ENCODE measurements at places on chromosomes 4 and X.

DNA sequence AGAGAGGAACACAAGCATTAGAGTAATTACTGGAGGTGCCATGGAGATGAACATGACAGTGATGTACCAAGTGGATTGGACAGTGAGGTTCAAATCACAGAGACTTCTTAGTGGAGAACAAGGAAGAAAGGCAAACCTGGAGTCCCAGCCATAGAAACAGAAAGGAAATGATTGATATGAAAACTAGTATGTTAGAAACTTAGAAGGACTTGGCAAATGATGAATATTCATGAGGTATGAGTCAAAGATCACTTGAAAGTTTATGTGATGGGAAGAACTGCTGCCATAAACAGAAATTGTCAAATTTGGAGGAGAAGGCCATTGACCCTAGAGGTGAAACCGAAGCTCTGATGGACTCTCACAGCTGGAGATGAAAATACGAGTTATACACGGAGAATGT is 88.2 kb downstream of the PHOX2B start:
- no peak for DNase-seq

DNA sequence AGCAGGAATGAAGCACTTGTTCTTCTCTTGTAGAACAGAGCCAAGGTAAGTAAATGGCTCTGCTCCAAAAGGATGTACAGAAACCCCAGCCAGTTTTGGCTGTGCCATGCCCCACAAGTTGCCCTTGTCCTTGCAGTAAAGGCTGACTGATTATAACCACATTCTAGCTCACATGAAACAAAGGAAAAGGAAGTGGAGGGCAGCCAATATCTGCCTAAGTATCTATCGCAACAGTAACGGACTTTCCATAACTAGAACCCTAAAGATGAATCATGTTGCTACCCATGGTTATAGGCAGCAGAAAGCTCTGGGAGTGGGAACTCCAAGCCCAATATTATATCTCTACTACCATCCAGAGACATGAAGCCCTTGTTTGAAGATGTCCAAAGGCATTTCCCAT is 95.7 kb downstream of the COMMD8 start:
- DNase-seq: no peak

DNA sequence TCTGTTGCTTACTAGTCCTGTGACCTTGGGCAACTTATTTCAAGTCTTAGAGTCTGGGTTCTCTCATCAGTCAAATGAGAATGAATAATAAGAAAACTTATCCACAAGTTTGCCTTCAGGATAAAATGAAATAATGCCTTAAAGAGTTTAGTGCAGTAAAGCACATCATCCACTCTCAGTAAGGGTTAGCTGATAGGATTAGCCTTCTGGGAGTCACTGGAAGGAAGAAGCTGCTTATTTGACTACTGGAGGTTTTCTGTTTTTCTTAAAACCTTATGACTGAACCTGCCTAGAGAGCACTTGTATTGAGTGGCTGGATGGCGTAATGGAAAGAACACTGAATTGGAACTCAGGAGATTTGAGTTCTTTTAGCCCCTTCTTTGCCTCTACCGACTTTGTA is 1.8 kb downstream of the RNF128 start:
- no peak for DNase-seq

DNA sequence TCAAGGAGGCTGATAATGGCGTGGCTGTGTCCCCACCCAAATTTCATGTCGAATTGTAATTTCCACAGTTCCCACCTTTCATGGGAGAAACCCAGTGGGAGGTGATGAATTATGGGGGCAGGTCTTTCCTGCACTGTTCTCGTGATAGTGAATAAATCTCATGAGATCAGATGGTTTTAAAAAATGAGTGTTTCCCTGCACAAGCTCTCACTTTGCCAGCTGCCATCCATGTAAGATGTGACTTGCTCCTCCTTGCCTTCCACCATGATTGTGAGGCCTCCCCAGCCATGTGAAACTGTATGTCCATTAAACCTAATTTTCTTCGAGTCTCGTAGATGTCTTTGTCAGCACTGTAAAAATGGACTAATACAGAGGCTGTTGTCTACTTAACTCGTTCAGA is 488.3 kb downstream of the SPRY1 start:
- DNase-seq: no peak

GRCh38 chr4:64774626-64775025 is 365.4 kb upstream of the TECRL start:
- peak; percentile 20 for DNase-seq

- no peak for DNase-seq
Measured at GRCh38 chrX:152843852-152844251, 13.0 kb downstream of the NSDHL start.

DNA sequence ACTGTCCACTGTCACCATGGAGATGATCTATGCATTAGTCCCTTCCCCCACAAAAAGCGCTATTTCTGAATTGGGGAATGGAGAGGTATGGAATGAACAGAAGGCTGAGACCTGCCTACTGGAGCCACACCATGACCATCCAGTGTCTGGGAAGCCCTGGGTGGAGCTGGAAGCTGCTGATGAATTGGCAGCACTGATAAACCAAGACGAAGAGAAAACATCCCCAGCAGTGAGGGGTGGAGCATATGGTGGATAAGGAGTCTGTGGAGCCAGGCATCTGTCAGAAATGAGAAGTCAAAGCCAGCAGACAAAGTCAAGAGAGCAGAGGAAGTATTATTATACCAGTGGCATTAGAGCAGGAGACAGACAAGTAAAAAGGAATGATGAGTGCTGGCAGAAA is 13.2 kb downstream of the CC2D2A start:
- DNase-seq: peak; percentile 37

- peak; percentile 0 for DNase-seq
Measured at GRCh38 chrX:14554131-14554715, 24.9 kb downstream of the GLRA2 start.

GRCh38 chr4:4499438-4500123 is 42.3 kb downstream of the STX18 start:
- DNase-seq: no peak

GRCh38 chr4:87857789-87858188 is 25.0 kb downstream of the MEPE start:
- DNase-seq: no peak

DNA sequence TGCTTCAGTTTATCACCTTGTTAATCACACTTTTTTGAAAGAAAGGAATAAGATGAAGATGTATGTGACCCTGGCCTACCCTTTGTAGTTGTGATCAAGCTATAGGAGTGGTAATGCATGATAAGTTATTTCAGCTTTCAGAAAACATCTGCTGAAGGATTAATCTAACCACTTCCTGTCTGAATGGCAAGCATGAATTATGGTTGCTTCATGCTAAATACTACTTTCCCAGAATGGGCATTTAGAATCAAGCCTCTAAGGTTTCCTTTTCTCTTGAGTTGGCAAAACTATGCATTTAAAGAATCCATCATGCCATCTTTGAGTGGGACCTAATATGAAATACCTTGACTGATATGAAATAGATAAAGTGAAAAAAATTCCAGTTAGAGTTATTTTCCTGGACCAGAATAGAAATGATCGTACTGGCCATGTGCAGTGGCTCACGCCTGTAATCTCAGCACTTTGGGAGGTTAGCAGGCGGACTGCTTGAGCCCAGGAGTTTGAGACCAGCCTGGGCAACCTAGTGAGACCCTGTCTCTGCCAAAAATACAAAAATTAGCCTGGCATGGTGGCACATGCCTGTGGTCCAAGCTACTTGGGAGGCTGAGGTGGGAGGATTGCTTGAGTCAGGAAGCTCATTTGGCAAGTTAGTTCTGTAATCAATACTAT is 59.1 kb downstream of the ANXA3 start:
- DNase-seq: peak; percentile 81

DNA sequence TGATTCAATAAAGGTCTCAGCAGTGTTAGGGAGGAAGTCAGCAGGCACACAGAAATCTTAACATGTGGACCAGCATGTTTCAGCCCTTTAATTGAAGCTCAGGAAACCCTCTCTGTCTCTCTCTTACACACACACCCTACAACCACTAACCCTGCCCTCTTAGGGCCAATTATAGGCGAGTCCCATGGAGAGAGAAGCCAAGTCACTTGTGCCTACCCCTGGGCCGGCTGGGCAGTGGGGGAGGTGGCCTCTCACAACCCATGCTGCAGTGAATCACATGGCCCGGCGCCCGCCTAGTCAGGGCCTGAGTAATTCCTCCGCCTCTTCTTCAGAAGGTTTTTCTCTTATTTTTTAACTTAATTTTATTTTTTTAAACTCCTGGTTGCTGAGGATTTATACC is 3.7 kb downstream of the FGD1 start:
- DNase-seq: peak; percentile 74

- peak; percentile 14 for DNase-seq
Measured at GRCh38 chrX:16014171-16014570, 109.2 kb upstream of the GRPR start.

DNA sequence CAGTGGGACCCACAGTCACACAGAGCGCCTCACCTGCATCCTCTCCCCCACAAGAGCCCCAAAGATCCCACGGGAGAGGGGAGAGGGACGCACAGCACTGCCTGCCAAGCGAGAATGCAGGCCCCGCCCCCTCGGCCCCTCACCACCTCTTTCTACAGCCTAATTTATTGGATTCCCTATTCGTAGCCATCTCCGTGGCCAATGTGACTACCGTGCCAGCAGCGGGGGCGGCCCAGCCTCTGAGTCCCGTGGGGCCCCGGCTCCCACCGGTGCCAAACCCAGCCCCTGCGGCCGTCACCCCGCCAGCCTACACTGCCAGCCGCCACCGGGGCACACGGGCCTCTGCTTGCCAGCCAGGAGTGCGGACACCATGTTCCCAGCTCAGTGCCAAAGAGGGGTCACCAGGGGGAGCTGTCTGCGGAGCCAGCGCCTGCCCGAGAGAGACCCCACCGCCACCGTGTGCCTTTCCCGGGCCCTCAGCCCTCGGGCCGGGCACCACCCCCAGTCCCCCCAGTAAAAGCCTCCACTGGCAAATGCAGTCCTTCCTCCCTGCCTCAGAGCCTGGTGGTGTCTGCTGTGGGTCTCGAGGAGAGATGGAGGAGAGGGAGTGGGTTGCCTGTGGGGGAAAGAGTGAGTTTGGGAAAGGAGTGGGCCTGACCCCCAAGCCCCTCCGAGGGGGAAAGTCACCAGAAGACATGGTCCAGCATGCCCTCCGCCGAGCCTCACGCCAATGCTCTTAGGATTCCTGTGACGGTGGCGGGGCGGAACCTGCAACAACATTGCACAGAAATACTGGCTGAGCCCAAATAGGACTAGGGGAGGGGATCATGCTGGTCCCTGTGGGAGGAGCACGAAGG is 19.6 kb upstream of the PLXNB3 start:
- DNase-seq: no peak

DNA sequence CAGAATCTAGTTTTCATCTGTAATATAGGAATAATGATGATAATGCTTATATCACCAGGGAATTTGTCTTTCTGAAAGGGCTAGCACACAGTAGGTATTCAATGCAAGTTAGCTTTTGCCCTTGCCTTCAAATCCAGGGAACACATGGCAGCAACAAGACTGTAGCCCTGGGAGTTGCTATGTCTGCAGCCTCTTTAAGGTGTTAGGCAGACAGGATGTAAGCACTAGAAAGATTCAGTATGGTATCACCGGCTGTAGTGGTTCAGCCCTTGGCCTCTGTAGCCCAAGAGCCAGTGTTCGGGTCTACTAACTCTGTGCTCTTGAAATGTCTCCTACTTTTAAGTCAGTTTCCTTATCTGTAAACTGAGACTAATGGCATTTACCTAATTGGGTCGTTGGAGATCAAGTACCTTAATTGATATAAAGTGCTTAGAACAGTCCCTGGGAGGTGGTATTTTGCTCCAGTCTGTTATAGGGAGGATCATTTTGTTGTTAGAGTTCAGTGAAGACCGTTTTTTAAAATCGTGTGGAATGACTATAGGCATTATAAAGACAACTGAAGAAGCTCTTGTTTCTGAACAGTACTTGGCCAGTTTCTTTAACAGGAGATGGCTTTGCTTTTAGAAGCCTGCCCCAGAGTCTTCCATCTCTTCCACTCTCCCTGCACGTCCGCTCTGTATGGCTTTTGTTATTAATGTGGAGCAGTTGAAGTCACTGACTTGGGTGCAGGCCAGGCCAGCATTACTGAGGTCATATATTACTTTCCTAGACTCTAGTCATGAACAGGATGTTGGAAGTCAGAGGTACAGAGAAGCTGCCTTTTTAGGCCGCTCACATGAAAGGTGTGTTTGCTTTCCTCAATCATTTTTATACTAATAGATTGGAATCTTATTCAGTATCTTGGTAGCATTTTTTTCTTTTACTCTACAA is 44.8 kb downstream of the GAB1 start:
- peak; percentile 91 for DNase-seq

DNA sequence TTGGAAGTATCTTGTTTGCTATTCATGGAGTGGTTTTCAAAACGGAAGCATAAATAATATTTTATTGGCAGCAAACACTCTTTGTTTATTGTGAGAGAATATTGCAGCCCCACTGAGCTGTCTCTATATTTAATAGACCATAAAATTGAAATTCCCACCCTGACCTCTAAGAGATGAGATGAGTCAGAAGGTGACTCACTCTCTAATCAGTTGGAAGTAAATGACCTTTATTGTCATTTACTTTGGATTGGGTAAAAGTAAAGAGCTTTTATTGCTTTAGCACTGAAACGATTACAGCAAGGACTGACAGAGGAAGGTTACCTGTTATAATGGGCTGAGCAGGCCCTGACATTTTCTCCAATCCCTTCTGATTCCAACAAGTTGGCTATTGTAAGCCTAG is 55.0 kb downstream of the SYTL5 start:
- DNase-seq: peak; percentile 46

DNA sequence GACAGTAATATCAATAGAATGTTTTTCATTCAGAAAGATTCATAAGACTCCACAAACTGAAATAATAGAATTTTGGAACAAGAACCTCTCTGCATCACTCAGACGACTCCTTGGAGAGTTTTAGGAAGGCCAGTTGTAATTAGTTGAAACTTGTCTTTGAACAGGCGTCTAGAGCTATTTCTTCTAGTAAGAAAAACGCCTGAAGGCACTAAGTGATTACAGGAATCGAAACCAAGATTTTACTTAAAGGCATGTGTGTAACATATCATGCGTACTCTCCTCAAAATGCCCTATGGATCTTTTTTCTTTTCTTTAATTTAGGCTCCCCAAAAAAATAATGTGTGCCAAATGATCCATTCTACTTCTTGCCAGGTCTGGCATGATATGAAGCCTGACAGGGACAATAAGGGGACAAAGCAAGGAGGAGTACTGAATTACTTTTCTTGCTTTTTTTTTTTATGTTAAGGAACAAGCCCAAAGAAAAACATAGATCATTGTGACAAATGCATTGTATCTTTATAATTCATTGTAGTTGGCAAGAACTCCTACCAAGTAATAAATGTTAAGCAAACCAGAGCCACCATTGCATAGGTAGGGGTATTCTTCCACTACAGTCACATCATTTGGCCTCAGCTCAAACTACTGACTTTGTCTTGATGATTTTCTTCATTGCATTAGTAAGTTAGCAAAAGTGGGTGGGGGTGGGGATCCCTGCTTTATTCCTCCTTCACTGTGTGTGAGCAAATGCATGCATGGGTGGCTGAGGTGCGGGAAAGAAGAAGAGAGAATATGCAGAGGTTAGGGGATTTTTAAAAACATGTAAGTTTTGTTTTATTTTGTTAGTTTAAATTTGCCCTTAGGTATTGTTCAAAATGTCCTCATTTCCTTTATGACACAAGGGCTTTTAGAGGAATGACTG is 79.9 kb upstream of the ATOH1 start:
- DNase-seq: no peak

GRCh38 chr4:23819041-23819511 is 70.8 kb downstream of the PPARGC1A start:
- DNase-seq: peak; percentile 3

Measured in iris pigment epithelial cell (primary cell).